A549 treated with CpdA at 1 μM for 4 hours (cell line): ENCODE measurements at places on chromosomes 2 and 18. TPM values are rescaled to one million over a fixed set of nuclear protein-coding genes. Genes with fewer than 3 reads are reported as not detected.

The CHRND gene
- not detected in 5 replicates for total RNA-seq

The CIB4 gene
- total RNA-seq: 0.35 TPM in 1 of 5 replicates, not detected in the others

The MAP3K19 gene
- not detected in 5 replicates for total RNA-seq

The CDH7 gene
- 0.02 to 0.22 TPM in 2 of 5 replicates, not detected in the others for total RNA-seq

The LYPD1 gene
- total RNA-seq: 12.3 to 20.8 TPM (median 17.7 TPM) in 5 replicates

The SPOPL gene
- 6.7 to 10.5 TPM (median 8.6 TPM) in 5 replicates for total RNA-seq

The NUP35 gene
- 33.7 to 50.0 TPM (median 36.3 TPM) in 5 replicates for total RNA-seq
